ENCODE measurements at places on chromosomes 13 and 19.

- DNase-seq, result no peak
Observed at GRCh38 chr19:22634450-22634827, 315 bp downstream of the ZNF492 start.

- DNase-seq, result no peak
Observed at GRCh38 chr19:18562086-18562485, 4.4 kb downstream of the KXD1 start.

DNA sequence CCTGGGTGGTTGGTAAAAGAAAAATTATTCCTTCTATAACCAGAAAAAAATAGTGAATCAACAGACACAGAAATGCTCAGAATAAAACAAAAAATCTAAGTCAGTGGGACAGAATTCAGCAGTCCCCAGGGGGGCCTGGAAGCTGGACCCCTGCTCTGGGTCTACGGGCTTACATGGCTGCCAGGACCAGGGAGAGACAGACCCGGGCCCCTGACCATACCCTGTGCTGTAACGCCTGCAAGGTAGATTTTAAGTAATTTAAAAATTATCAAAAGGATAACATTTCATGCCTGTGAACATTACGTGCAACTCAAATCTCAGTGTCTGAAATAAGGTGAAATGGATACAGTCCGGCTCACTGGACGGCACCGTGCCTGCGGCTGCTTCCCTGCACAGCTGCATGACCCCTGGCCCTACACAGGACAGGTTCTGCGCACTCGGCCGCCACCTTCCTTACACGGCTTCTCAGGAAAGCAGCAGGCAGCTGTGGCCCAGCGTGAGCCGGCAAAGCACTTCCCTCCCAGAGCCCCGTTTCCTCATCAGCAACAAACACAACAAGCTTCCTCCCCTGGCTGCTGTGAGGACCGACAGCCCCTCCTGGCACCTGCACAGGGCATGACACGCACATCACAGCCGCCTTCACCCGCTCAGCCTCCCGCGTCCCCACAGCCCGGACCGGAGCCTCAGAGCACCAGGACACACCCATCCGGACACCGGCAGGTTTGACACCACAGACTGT, 22.2 kb downstream of the RASA3 start:
- DNase-seq, result peak; percentile 82

DNA sequence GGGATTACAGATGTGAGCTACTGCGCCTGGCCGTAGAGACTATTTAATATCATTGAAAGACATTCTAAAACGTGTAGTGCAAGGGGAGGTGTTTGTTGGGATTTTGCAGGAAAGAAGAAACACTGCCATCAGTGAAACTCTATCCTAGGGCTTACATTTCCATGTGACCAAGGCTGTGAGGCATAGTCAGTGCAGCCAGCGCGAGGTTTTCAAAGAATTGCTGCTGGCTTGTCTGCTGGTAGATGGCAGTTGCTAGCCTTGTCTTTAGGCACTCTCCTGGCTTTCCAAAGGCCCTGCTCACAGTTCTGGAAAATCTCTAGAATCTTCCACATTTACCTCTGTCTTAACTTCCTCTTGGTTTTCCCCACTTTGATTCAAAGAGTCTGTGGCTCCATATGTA, 77.5 kb downstream of the GPC6 start:
- no peak for DNase-seq

GRCh38 chr19:33195645-33196347, 1.7 kb downstream of the LRP3 start:
- DNase-seq, result no peak

GRCh38 chr19:46288896-46289588, 7.8 kb upstream of the HIF3A start:
- no peak for DNase-seq

GRCh38 chr19:43525836-43526771, 897 bp downstream of the ETHE1 start:
- no peak for DNase-seq

GRCh38 chr19:42109896-42110295, 22.4 kb downstream of the POU2F2 start:
- no peak for DNase-seq

GRCh38 chr19:34255546-34255945, 1.2 kb downstream of the GARRE1 start:
- no peak for DNase-seq

GRCh38 chr13:95896301-95896700, 156.9 kb downstream of the UGGT2 start:
- no peak for DNase-seq

GRCh38 chr13:67986234-67986633, 756.1 kb upstream of the PCDH9 start:
- no peak for DNase-seq

- no peak for DNase-seq
Observed at GRCh38 chr13:97736436-97736835, 217.0 kb upstream of the IPO5 start.

DNA sequence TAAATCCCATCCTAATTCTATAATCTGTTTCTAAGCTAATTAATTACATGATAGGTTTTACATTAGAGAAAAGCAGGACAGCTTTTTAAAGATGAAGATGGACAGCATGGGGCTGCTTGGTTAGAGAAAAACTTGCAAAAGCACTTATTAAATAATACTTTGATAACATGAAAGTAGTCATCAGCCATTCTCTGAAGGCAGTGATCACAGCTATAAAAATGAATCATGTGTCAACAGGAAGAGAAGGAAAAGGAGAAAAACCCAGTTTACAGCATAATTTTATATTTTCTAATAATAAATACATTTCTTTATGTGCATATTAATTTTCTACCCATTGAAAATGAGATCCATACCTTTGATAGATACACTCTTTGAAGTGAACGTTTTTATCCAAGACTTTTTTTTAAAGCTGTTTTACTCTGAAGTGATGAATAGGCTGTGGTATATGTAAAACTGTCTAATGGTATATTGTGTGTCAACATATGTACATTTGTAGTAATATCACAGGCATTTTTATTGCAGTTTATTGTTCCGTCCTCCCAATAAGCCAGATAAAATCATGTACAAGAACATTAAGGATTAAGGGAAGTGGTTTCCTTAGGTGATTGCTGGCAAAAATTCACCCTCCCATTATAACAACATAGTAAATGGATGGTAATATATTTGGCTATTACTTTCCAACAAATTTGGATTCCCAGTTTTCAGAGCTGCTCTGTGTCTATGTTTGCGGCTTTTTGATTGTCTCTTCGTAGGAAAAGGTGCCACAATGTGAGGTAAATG, 1.3 kb upstream of the KLF5 start:
- DNase-seq, result no peak

- peak; percentile 69 for DNase-seq
Observed at GRCh38 chr19:41427647-41428480, 690 bp upstream of the B3GNT8 start.

- no peak for DNase-seq
Observed at GRCh38 chr13:78317030-78317429, 286.3 kb downstream of the POU4F1 start.

DNA sequence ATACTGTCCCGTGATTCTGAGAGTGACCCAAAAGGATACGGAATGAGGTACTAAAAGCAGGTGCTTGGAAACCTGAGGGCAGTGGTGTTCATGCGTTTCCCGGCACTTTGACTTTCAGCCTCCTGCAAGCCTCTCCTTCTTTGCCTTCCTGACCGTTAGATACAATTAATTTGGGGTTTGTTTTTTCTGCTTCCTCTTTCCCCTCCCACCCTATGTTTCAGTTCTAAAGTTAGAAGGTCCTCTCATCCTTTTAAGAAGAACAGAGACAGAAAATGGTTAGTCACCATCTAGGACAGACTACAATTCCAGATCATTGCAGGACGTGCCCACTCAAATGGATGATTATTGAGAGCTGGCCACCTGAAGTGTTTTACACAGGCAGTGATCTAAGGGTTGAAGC, 1.8 kb upstream of the LILRB4 start:
- DNase-seq, result no peak

GRCh38 chr13:77891486-77891885, 27.1 kb downstream of the EDNRB start:
- DNase-seq, result no peak

DNA sequence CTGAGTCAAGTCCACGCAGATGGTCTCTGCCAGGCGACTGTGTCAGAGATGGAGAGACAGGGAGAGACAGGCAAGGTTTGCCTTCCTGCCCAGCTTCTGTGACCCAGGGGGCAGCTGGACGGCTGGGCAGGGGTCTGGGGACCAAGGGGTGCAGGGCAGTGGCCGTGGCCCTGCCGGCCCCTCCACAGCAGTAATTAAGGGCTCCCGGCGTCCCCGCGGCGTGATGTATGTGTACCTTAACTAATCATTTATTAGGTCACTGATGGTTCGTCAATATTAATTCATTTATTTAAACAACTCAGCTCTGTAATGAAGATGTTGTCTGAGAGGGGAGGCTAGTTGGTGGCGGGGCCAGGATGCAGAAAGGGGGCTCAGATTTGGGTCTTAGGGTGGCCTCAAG, 28.6 kb upstream of the TCF3 start:
- DNase-seq, result no peak

DNA sequence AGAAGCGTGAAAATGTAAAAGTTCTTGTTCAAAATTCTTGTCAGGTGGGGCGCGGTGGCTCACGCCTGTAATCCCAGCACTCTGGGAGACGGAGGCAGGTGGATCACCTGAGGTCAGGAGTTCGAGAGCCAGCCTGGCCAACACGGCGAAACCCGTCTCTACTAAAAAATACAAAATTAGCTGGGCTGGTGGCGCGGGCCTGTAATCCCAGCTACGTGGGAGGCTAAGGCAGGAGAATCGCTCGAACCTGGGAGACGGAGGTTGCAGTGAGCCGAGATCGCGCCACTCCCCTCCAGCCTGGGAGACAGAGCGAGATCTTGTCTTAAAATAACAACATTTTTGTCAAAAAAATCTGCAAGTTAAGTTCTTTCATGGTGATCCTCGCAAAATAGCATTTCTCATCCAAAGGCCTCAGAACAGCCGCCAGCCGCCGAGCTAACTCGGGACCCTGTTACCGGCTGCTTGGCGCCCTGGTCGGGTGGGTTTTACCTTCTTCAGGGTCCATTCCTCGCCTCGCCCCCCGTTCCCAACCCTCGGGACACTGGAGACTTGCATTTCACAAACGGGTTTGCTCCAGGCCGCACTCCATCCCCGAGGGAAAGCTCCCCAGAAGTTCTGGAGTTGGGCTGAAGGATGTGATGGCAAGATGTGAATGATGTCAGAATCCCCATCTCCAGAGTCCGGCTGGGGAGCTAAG, 1.6 kb downstream of the LATS2 start:
- DNase-seq, result no peak

GRCh38 chr13:113804703-113805430, 45.8 kb downstream of the TMEM255B start:
- DNase-seq, result no peak

- no peak for DNase-seq
Observed at GRCh38 chr19:43704002-43704705, 11.7 kb upstream of the IRGC start.

- peak; percentile 14 for DNase-seq
Observed at GRCh38 chr13:102854675-102855074, 8.8 kb downstream of the ERCC5 start.

DNA sequence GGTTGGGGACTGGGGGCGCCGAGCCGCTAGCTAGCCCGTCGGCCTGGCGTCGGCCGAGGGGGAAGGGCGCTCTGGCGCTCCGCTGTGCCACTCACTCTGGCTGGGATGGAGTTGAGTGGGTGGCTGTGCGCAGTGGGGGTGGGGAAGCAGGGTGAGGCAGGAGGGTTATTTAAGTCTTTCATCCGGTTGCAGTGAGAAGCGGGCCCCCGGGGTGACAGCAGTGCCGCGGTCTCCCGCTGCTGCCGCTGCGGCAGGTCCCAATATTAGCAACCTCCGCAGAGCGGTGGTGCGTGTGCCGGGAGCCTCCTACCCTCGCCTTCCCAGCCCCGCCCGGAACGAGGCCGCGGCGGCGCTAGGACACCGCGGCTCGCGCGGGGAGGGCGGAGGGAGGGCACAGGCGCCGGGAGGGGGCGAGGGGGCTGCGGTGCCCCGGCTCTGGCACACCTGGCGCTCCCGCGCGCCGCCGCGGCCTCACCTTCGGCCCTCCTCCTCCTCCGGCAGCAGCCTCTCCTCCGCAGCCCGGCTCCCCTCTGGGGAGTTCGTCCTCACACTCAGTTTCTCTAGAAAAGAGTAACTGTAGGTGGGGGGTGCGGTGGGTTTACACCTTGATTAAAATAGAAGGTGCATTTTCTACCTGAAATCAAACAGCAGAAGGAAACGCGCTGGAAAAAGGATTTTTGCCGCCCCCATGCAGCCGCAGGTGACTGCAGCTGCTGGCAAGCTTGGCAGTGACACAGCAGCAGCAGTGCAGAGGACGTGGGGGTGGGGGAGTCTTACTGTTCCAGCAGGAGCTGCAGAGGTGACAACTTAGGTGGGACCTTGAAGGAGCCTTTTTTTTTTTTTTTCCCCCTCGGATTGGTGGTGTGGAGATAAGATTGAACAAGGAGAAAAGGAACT, 4.5 kb downstream of the FGF9 start:
- DNase-seq, result peak; percentile 41

- no peak for DNase-seq
Observed at GRCh38 chr19:42277821-42278451, 8.9 kb downstream of the CIC start.

DNA sequence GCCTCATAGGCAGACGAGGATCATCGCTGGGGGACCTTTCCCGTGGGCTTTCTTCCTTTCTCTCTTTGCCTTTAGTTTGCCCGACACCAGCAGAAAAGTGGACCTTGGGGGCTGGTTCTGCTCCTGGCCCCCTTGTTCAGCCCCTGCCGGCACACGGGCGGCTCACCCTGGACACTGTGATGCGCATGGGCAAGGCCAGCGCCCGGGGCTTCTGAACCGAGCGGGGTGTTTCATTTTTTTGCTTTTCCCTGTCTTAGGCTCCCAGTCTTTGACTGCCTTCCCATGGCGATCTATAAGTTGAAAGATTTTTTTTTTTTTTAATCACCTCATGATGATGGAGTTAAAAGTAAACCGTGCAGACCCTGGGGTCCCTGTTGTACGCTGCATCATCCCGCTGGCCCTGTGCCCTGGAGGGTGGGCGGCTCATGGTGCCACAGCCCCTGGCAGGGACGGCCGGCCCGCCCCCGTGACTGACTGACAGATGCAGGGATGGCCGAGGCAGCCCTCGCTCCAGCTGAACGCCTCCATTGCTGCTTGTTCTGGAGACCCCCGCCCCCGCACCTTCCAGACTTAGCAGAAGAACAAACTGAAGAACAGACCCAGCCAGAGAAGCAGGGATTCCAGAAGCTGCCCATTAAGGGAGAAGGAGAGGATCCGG, 9.6 kb downstream of the TSSK6 start:
- DNase-seq, result no peak

DNA sequence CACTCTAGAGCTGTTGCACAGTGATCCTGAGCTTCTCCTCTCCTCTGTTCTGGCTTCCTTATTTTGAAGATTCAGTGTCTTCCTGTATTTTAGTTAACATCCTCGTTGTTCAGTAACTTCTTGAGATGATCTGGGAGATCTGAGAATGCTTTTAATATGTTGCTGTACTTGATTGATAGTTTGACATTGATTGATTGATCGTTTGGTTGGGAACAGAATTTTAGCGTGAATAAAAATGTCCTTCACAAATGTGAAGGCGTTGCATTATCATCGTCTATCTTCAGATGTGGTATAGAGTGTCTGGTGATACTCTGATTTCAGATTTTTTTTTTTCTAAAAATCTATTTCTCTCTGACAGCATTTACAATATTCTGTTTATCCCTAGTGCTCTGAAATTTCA, 80.1 kb upstream of the KLF12 start:
- DNase-seq, result no peak

- no peak for DNase-seq
Observed at GRCh38 chr19:10011974-10012373, 1.3 kb upstream of the RDH8 start.

- DNase-seq, result no peak
Observed at GRCh38 chr13:98291658-98292057, 114.6 kb upstream of the RNF113B start.

Data from CD4-positive, alpha-beta T cell treated with Interleukin-10 for 1 hour (primary cell).